ENCODE measurements at places on chromosomes 5 and 9. TPM values are rescaled to one million over a fixed set of nuclear protein-coding genes. Genes with fewer than 3 reads are reported as not detected.

- no peak overlapping the region for H3K27ac ChIP-seq
- no peaks in the 10 kb centered on the region for H3K27me3 ChIP-seq
- no peak overlapping the region for H3K4me3 ChIP-seq
- no peak for DNase-seq
- H3K4me1 ChIP-seq, result no peaks in the 10 kb centered on the region
- H3K36me3 ChIP-seq, result no peaks in the 10 kb centered on the region
Measured at GRCh38 chr9:97749928-97750327, 52.8 kb upstream of the XPA start.

- no peaks in the 10 kb centered on the region for H3K4me1 ChIP-seq
- DNase-seq, result no peak
- H3K27ac ChIP-seq, result no peak overlapping the region
Measured at GRCh38 chr9:25449503-25449902, 228.7 kb downstream of the TUSC1 start.

- H3K4me1 ChIP-seq, result no peaks in the 10 kb centered on the region
- no peaks in the 10 kb centered on the region for H3K27me3 ChIP-seq
- no peak overlapping the region for H3K4me3 ChIP-seq
- H3K27ac ChIP-seq, result no peak overlapping the region
- no peak for DNase-seq
Measured at GRCh38 chr5:166713295-166713694, 1578.2 kb upstream of the WWC1 start.

C8G gene
- not detected for polyA plus RNA-seq

DNA sequence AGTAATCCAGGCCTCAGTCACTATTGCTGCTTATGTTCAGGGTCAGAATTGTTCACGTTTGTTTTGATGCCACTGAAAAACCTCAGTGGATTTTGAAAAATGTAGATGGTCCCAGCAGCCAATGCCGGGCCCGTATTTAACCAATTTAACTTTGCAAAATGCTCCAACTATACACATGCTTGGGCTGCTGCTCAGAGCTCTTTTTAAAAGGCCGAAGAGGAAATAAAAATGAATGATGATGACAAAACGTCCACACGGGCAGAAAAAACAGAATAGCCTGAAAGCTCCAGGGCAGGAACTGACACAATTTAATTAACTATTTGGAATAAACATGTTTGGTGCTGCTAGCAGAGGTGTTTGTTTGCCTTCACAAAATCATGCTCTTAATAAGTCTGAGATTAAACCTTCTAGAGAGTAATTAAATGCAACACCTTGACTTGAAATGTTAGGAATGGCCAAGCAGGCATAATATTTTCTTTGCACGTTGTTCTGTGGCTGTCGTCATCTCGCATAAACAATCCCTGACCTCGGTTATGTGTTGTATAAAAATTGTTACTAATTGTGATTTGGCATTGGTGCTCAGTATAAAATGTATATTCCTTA, 152.7 kb downstream of the SLIT3 start:
- no peak overlapping the region for H3K27ac ChIP-seq
- no peaks in the 10 kb centered on the region for H3K27me3 ChIP-seq
- H3K4me3 ChIP-seq, result no peak overlapping the region

DNA sequence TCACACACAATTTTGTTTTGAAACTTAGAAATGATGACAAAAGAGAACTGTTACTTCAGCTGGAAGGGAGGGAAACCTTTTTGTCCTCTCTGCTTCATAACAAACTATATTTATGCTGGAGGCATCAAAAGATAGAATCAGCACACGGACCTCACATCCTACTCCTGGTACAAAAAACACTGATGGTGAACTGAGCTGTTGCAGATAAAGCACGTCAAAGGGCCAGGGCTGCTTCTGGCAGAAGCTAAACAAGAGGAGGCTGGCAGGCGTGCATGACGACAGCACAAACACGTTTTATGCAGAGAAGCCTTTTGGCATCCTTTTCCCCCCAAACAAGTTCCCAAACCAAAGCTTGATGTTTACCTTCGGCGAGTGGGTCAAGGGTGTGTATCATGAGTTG, 169.6 kb downstream of the SLC24A2 start:
- H3K27me3 ChIP-seq, result no peaks in the 10 kb centered on the region
- H3K4me3 ChIP-seq, result no peak overlapping the region
- no peak for DNase-seq
- no peaks in the 10 kb centered on the region for H3K4me1 ChIP-seq

DNA sequence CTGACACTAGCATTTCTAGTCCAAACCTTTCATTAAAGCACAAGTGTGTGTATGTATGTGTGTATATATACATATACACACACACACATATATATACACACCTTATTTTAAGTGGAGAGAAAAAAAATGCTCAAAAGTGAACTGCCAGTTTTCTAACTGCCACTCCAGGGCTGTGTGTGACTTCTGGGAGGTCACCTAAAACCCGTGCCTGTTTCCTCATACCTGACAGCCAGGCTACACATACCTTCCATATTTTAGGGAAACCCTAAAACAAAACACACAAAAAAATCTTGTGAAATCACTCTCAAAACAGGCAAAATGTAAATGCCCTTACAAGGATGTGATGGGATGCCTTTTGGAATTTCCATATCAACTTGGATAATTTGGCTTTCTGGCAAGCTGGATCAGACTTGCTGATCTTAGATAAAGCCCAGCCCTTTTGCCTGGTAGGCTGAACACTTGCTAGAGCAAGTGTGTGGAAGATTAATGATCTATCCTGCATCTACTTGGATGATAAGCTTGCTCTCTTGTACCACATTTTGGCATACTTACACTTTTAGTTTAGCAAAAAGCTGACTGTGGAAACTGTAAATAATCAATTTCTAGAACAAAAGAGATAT, 127.8 kb downstream of the GNAQ start:
- no peaks in the 10 kb centered on the region for H3K36me3 ChIP-seq
- no peak for DNase-seq
- no peak overlapping the region for H3K4me3 ChIP-seq
- H3K27ac ChIP-seq, result no peak overlapping the region
- H3K27me3 ChIP-seq, result no peaks in the 10 kb centered on the region

GRCh38 chr5:65076251-65076869, 307.6 kb downstream of the CWC27 start:
- peak; percentile 12 for DNase-seq
- H3K4me3 ChIP-seq, result no peak overlapping the region
- no peaks in the 10 kb centered on the region for H3K36me3 ChIP-seq
- H3K4me1 ChIP-seq, result no peaks in the 10 kb centered on the region
- H3K27me3 ChIP-seq, result no peaks in the 10 kb centered on the region
- H3K27ac ChIP-seq, result no peak overlapping the region

GRCh38 chr9:97188545-97188944, 118.9 kb upstream of the CCDC180 start:
- H3K27ac ChIP-seq, result no peak overlapping the region
- H3K36me3 ChIP-seq, result no peaks in the 10 kb centered on the region
- H3K4me1 ChIP-seq, result no peaks in the 10 kb centered on the region
- H3K4me3 ChIP-seq, result no peak overlapping the region
- no peaks in the 10 kb centered on the region for H3K27me3 ChIP-seq

DNA sequence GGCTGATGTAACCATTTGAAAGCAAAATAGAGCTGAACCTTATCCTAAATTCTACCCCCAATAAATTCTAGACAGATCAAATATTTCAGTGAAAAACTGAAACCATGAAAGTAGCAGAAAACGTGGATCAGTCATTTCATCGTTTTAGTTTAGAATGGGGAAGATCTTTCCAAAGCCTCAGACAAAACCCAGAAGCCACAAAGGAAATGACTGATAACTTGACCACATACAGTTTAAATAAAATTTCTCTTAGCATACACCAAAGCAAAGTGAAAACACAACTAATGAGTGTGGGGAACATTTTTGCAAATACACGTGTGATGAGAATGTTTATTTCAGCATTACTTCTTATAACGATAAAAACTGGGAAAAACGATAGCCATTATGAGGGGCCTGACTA, 284.8 kb downstream of the ADGRV1 start:
- no peak overlapping the region for H3K27ac ChIP-seq
- H3K36me3 ChIP-seq, result no peaks in the 10 kb centered on the region
- no peak overlapping the region for H3K4me3 ChIP-seq
- no peaks in the 10 kb centered on the region for H3K27me3 ChIP-seq
- no peak for DNase-seq
- no peaks in the 10 kb centered on the region for H3K4me1 ChIP-seq

CCDC127 gene
- polyA plus RNA-seq, result 5.3 TPM

DNA sequence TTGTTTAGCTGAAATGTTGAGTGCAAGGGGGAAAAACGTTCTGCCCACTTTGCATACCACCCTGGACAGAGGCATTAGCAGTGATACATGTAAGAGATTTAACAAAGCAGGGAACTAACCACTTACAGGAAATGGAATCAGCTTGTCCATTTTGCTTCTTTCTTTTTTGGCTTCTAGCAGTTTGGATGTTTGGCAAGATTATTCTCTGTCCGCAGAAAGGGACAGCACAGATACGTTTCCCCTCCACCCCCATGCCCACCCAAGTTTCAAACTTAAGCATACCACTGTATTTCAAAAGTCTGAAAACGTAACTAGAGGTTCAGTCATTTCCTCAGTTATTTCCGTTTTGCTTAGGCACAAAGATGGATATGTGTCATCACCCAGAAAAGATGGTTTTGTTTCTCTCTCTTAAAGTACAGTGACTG, 118.4 kb downstream of the GDNF start:
- no peak overlapping the region for H3K4me3 ChIP-seq
- no peaks in the 10 kb centered on the region for H3K4me1 ChIP-seq
- DNase-seq, result no peak
- no peaks in the 10 kb centered on the region for H3K36me3 ChIP-seq
- H3K27me3 ChIP-seq, result no peaks in the 10 kb centered on the region
- H3K27ac ChIP-seq, result no peak overlapping the region

STC2 gene
- not detected for polyA plus RNA-seq

GRCh38 chr5:59800347-59800893, 93.1 kb downstream of the PDE4D start:
- no peak overlapping the region for H3K4me3 ChIP-seq
- H3K36me3 ChIP-seq, result no peaks in the 10 kb centered on the region
- DNase-seq, result no peak
- H3K27ac ChIP-seq, result no peak overlapping the region
- peaks cover 8% of the 10 kb centered on the region for H3K4me1 ChIP-seq

DNA sequence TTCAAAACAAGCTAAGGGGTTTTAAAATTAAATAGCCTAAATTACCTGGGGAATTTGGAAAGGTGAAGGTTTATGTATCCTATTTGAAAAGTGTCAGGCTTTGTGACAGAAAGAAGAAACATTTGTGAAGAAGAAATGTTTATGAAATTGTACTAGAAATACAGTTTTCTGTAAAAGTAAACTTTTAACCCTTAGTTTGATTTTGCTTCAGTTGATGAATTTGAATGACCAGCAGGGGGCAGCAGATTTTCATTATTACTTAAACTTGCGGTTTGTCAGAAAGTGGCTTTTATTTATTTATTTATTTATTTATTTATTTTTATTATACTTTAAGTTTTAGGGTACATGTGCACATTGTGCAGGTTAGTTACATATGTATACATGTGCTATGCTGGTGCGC, 58.1 kb downstream of the NNT start:
- no peaks in the 10 kb centered on the region for H3K4me1 ChIP-seq
- H3K27me3 ChIP-seq, result no peaks in the 10 kb centered on the region
- H3K27ac ChIP-seq, result no peak overlapping the region
- H3K36me3 ChIP-seq, result peaks cover 27% of the 10 kb centered on the region
- H3K4me3 ChIP-seq, result no peak overlapping the region

DNA sequence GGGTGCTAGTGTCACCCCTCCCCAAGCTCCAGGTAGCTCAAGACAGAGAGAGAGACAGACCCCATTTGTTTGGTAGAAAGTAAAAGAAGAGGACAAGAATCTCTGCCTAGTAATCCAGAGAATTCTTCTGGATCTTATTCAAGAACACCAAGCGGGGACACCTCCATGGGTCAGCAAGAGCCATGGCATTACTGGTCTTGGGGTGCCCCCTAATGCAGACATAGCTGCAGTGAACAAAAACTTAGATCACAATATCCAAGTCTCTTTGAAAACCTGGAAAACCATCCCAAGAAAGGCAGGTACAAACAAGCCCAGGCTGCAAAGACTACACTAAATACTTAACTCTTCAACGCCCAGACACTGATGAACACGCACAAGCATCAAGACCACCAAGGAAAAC, 29.9 kb upstream of the PDE4D start:
- H3K4me1 ChIP-seq, result no peaks in the 10 kb centered on the region
- H3K27ac ChIP-seq, result no peak overlapping the region
- H3K4me3 ChIP-seq, result no peak overlapping the region
- H3K36me3 ChIP-seq, result no peaks in the 10 kb centered on the region
- no peaks in the 10 kb centered on the region for H3K27me3 ChIP-seq

- H3K36me3 ChIP-seq, result no peaks in the 10 kb centered on the region
- no peak overlapping the region for H3K4me3 ChIP-seq
- no peak for DNase-seq
- no peak overlapping the region for H3K27ac ChIP-seq
- H3K27me3 ChIP-seq, result no peaks in the 10 kb centered on the region
- no peaks in the 10 kb centered on the region for H3K4me1 ChIP-seq
Measured at GRCh38 chr5:57513785-57514184, 31.2 kb upstream of the ACTBL2 start.

GRCh38 chr9:15256426-15256825, 50.6 kb downstream of the TTC39B start:
- H3K27ac ChIP-seq, result no peak overlapping the region
- no peaks in the 10 kb centered on the region for H3K27me3 ChIP-seq
- H3K4me1 ChIP-seq, result no peaks in the 10 kb centered on the region
- no peak for DNase-seq

SEMA6A gene
- 0.49 TPM for polyA plus RNA-seq

GRCh38 chr9:77725820-77726219, 77.7 kb upstream of the GNA14 start:
- no peaks in the 10 kb centered on the region for H3K36me3 ChIP-seq
- no peak for DNase-seq
- no peaks in the 10 kb centered on the region for H3K27me3 ChIP-seq
- no peak overlapping the region for H3K4me3 ChIP-seq

IL13 gene
- not detected for polyA plus RNA-seq

PDE6A gene
- polyA plus RNA-seq, result not detected

DNA sequence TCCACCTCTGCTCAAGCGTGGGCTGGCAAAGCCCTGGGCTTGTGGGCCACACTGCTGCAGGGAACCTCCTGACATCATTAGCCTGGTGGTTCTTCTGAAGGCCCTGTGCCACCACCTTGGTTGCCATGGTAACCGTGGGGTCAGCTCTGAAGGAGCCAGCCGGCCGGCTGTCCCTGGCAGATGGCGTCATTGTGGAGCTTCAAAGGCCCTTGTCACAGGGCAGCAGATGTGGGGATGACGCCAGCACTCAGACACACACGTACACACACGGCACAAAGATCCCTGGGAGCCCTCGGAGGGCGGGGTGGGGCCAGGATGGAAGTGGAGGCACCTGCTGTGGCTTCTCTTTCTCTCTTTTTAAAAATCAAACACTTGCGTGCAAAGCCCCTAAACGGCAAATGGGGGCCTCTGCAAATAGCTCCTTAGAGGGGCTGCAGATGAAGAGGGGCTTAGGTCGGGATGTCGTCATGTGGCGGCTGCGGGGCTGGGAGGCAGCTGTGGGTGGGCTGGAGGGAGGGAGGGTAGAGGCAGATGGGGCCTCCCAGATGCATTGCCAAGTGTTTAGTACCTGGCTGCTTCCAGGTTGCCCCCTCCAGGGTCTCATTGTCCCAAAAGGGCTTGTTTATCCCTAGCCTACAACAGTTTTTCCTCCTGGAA, 19.5 kb upstream of the RPL26L1 start:
- peaks cover 13% of the 10 kb centered on the region for H3K36me3 ChIP-seq
- DNase-seq, result no peak
- H3K27ac ChIP-seq, result no peak overlapping the region
- H3K4me1 ChIP-seq, result no peaks in the 10 kb centered on the region
